Hair follicular keratinocyte (primary cell): ENCODE measurements at places on chromosomes 6 and 20. TPM values are rescaled to one million over a fixed set of nuclear protein-coding genes. Genes with fewer than 3 reads are reported as not detected.

Gene GJA1
- 78.1 and 103 TPM in 2 replicates for total RNA-seq

Gene VIP
- total RNA-seq, result not detected in 2 replicates

Gene CYP21A2
- not detected in 2 replicates for total RNA-seq

Gene PGC
- total RNA-seq, result not detected in 2 replicates

Gene VSX1
- not detected in 2 replicates for total RNA-seq

Gene PBOV1
- not detected in 2 replicates for total RNA-seq

Gene RCAN2
- 0.23 TPM in 1 of 2 replicates, not detected in the other for total RNA-seq

Gene PAK5
- not detected in 2 replicates for total RNA-seq

Gene ERVFRD-1
- not detected in 2 replicates for total RNA-seq

Gene PLN
- total RNA-seq, result not detected in 2 replicates

Gene LAMA4
- total RNA-seq, result 1.8 TPM in 1 of 2 replicates, not detected in the other

Gene KCNB1
- not detected in 2 replicates for total RNA-seq

Gene MYL9
- 2.7 and 8.3 TPM in 2 replicates for total RNA-seq

Gene PRICKLE4
- 1.3 and 1.4 TPM in 2 replicates for total RNA-seq

Gene PPP1R14C
- 38.1 and 58.3 TPM in 2 replicates for total RNA-seq

Gene SAYSD1
- 9.9 and 10.6 TPM in 2 replicates for total RNA-seq

Gene ARMH2
- not detected in 2 replicates for total RNA-seq

Gene ANKEF1
- total RNA-seq, result 8.6 and 10.4 TPM in 2 replicates

Gene SPDEF
- 0.08 and 0.11 TPM in 2 replicates for total RNA-seq

Gene SLC18B1
- 10.3 and 16.2 TPM in 2 replicates for total RNA-seq

Gene OR2H1
- not detected in 2 replicates for total RNA-seq

Gene ZNF165
- 3.0 and 4.7 TPM in 2 replicates for total RNA-seq

Gene GPX5
- not detected in 2 replicates for total RNA-seq

Gene XRN2
- 71.6 and 75.3 TPM in 2 replicates for total RNA-seq

Gene MOG
- not detected in 2 replicates for total RNA-seq

Gene NKX2-4
- not detected in 2 replicates for total RNA-seq

Gene CST4
- not detected in 2 replicates for total RNA-seq

Gene SNRPB2
- total RNA-seq, result 49.8 and 73.8 TPM in 2 replicates
